GM06990 (cell line): ENCODE measurements at places on chromosomes 5 and 9.

DNA sequence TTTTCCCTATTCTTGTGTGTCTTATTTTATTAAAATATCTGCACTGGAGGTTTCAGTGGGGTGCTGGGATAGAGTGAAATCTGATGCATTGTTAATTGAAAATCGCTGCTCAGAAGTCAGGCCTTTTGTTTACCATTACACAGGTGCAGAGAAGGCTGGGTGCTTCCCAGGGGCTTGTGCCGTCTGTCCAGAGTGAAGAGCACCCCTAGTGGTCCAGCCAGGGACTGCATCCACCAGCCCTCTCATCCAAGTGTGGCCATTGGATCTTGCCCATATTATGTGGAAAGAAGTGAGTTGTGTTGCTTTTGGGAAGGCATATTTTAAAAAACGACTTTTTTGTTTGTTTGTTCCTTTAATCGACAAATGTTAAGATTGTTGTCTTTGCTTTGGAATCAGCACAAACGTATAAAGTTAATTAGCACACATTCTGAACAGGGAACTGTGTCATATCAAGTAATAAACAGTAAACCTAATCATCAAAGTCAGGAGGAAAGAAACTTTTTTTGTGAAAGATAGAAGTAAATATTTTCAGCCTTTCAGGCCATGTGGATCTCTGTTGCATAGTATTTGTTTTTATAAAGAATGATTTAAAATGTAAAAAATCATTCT is 315.6 kb downstream of the MTRR start:
- DNase-seq, result no peak

- DNase-seq, result peak; percentile 82
These were observed 9.2 kb downstream of the ENC1 start for GRCh38 chr5:74631081-74631953.

DNA sequence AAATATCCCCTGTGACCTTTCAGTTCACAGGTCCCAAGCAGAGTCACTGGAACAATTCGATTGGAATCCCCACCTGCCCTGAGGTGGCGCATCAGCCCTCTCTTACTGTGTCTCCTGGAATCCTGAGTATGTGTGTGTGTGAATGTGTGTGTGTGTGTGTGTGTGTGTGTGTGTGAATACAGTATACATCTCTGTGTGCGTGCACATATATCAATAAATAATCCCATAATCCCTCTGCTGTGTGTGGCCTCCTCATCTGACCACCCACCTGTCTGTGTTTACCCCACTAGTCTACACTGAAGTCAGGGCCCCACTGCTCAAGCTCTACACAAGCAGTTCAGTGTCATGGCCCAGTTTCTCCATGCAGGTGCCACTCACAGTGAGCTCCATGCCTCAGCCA is 187.4 kb downstream of the ERCC6L2 start:
- no peak for DNase-seq

GRCh38 chr9:7653262-7653661 is 146.3 kb downstream of the DMAC1 start:
- no peak for DNase-seq

GRCh38 chr5:83924171-83924570 is 203.5 kb upstream of the HAPLN1 start:
- no peak for DNase-seq

DNA sequence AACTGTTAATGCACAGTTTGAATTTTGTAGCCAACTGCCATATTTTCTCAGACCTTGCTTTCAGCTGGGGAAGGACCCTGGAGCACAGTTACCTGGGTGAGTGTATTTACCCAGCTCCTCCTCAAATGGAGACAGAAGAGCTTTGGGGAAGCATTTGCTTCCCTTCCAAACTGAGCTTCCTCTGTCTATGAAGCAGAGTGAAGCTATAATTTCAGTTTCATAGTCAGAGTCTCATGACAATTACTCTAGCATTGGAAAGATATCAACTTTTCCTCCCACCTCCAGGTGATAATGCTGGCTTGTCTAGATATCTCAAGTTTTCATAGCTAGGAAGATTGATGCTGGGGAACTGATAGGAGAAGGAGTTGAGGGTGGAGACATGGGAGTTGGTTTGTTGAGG is 406.4 kb upstream of the CLINT1 start:
- no peak for DNase-seq

GRCh38 chr9:133700819-133701320 is 37.3 kb downstream of the SARDH start:
- DNase-seq, result no peak

DNA sequence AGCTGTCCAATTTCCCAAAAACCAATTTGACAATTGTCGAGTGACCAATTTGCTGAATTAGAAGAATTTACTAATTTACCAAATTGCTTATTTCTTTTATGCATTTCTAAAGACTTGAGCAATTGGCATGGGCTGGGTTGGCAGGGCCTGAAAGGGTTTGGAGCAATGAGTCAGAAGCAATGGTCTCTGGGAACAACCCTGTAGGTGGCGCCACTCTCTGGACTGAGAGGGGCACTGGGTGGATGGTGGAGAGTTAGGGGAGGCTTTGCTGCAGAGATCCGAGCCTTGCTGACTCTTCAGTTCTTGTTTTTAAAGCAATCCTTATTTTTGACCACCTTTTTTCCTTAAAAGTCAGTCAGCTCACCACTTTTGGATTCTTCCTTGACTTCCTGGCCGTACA is 71.5 kb upstream of the RPS23 start:
- DNase-seq, result no peak

DNA sequence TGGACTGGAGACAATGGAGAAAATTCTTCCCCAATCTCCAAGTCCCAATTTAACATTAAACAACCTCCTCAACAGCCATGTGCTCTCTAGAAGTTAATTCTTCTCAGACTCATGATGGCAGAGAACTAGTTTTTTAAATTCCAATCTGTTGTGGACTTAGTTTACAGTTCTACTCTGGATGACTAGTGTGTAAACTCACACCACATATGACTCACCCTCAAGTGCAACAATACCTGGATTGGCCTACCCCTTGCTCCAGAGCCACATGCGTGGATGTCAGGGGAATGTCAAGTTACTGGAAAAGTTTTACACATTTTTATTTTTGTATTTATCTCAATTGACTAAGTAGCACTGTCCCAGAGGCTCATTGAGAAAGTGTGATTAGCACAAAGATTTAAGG is 136.0 kb upstream of the EFNA5 start:
- no peak for DNase-seq

GRCh38 chr9:114616684-114617520 is 5.8 kb downstream of the TMEM268 start:
- peak; percentile 82 for DNase-seq

DNA sequence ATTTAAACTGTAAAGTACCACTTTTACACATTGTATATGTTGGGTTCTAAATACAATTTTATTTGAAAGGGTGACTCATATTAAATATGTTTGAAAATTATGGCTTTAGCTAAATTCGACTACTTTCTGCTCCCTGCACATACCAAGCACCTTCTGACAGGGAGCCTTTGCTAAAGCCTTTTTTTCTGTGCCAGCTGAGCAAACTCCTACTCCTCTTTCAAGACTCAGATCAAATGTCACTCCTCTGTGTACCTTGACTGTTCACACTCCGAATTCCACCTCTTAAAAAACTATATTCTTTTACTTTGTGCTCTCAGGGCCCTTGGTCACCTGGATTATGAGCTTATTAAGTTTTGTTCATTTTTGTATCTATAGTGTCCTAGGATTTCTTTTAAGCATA is 6.5 kb upstream of the OXCT1 start:
- no peak for DNase-seq
